ENCODE measurements at places on chromosomes 2 and 18. TPM values are rescaled to one million over a fixed set of nuclear protein-coding genes. Genes with fewer than 3 reads are reported as not detected.

DNA sequence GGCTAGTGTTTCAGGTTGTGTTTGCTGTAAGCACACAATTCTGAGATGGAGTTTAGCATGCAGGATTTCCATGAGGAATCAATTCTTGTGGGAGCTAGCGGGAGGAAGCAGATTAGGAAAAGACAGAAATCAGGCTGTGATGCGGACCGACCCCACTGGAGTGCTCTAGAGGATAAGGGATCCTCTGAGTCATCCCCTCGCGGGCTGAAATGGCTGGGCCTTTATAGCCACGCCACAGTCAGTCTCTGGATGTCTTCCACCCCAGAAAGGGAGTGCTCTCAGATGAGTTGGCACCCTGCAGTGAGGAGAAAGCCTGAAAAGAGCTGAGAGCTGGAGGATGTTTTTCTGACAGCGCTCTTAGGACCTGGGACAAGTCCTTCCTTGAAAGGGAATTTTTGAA, 102.4 kb downstream of the GALNT3 start:
- no peak for DNase-seq

DNA sequence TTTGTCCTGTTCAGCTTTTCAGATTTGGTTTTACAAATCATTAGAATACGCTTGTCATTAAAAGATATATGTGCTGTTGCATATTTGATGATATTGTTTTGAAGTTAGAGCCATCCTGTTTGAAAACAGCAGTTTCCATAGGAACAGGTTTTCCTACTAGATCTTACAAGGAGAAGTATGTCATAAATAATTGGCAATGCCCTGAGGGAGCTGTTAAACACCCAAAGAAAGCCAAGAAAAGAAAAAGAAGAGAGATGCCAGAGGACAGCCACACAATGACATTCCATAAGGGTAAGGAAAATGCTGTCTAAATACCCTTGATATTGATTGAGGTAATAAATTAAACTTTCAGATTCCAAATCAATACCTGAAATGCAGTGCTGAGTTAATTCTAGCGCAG, 392.2 kb upstream of the CRIM1 start:
- no peak for DNase-seq

- DNase-seq = no peak
These were observed 794.5 kb upstream of the GYPC start for GRCh38 chr2:125861461-125861860.

- DNase-seq = no peak
These were observed 56.5 kb downstream of the NBEAL1 start for GRCh38 chr2:203071148-203071547.

DNA sequence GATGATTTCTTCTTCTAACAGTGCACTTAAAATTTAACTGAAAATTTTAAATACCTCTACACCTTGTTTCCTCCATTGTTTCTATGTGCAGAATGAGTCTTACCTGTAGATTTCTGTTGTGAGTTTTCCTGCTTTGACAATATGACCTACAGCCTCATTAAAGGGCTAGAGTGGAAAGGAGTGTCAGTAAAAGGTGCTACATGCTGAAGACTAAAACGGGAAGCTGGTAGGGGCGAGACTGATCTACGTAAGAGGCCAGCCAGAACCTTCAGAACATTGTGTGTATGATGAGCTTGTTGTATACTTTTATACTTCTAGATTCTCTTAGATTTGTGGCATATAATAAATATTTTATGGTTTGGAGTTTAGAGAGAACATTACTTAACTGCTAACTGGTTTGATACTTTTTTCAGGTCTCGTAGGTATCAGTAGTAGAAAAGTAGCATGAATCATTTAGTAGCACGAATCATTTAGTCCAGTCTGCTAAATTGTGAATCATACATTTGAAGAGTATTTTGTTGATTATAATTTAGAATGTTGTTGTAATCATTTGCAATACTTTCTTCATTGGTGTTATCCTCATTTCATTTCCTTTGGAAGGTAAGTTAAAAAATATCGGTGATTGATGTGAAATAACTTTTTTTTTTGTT, 14.3 kb downstream of the INSIG2 start:
- no peak for DNase-seq

GRCh38 chr18:64986906-64987495, 763.8 kb upstream of the CDH7 start:
- no peak for DNase-seq

SPP2 gene
- not detected for total RNA-seq

ITGA4 gene
- total RNA-seq = 1.6 TPM

GALNT13 gene
- total RNA-seq = 0.23 TPM

All from esophagus squamous epithelium (tissue), 5 donors.